ENCODE measurements at places on chromosomes 5 and 9.

DNA sequence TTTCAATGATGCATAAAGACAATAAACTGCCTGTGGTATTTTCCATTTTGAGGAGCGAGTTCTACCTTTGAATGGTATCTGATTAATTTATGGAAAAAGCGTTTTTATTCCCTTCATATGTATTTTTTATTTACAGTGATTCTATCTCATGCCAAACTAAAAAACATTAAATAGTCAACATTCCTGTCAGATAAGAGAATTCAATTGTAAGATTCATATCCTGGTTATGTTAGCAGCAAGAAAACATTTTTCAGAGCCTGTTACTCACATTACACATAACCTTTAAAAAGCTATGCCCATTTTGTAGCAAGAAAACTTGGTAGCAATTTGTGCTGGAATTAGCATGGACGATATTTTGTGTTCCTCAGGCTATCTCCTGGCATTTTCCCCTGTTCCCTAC is 55.1 kb upstream of the PRLR start:
- no peak for DNase-seq

GRCh38 chr5:134246771-134247427 is 21.0 kb upstream of the PPP2CA start:
- no peak for DNase-seq

GRCh38 chr5:57243286-57244137 is 69.7 kb downstream of the GPBP1 start:
- DNase-seq = no peak

GRCh38 chr5:113759505-113759904 is 246.0 kb downstream of the YTHDC2 start:
- DNase-seq = no peak

DNA sequence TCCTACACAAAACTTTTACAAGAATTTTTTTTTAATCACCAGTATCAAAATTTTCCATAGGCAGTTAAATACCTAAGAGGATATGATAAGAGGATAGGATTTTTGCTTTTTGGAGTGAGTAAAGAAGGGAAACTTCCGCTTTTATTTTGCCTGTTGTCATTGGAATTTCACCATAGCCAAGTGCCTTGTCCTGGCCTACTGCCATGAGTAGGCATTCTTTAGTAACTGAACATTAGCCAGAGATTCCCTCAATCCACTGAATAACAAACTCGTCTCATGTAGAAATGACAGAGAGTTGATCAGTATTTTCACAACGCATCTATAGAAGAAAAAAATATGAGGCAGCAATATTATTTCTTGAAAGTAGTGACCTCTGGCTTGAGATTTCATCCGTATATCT is 289.6 kb upstream of the ADAMTSL1 start:
- no peak for DNase-seq

DNA sequence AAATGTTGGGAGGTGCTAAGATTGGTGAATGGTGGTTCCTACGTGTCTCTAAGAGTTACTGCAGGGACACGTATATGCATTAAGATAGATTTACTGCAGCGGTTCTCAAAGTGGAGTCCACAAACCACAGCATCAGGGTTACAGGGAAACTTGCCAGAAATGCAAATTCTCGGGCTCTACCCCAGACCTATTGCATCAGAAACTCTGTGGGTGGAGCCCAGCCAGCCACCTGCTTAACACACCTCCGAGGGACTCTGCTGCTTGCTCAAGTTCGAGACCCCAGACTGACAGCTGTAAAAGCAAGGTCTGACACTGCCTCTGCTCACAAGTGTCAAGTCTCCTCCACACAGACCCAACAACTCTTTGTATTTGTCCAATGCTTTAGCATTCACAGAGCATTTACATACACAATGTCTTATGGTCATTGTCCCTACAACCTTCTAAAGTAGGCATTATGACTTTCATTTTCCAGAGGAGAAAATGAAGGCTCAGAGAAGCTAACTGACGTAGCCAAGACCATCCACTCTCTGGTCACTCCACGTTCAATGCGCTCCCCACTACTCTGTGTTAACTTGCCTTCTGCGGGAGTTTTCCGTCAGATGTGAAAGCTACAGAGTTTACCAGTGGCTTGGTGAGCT is 48.8 kb downstream of the HSD17B3 start:
- DNase-seq = no peak

GRCh38 chr5:65736011-65736410 is 14.0 kb downstream of the NLN start:
- DNase-seq = no peak

DNA sequence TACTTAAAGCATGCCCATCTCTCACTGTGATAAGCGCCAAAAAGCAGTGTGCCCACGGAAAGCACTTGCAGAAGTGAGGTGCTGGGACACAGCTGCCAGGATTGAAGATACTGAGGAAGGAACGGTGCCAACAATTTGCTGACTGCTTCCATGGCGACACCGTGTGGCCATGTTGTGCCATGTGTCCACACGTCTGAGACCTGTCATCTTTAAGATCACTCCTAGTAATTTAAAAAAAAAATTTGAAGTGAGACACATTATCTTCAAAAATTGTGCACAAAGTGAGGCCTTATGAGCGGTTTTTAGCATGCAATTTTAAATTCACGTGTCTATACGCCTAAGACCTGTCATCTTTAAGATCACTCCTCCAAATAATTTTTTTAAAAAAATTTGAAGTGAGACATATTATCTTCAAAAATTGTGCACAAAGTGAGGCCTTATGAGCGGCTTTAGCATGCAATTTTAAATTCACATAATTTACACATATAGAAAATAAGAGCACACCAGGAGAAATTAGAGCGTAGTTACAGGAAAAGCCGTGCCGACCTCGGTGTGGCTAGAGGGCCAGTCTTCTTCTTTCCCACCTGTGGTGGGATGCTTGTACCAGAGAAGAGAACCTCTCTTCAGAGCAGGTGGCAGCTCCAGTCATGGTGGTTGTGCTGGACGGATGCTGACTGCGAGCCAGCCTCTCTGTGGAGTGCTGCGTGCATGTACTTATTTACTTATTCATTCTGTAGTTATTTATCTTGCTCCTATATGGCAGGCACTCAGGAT is 21.4 kb upstream of the FLT4 start:
- DNase-seq = no peak

DNA sequence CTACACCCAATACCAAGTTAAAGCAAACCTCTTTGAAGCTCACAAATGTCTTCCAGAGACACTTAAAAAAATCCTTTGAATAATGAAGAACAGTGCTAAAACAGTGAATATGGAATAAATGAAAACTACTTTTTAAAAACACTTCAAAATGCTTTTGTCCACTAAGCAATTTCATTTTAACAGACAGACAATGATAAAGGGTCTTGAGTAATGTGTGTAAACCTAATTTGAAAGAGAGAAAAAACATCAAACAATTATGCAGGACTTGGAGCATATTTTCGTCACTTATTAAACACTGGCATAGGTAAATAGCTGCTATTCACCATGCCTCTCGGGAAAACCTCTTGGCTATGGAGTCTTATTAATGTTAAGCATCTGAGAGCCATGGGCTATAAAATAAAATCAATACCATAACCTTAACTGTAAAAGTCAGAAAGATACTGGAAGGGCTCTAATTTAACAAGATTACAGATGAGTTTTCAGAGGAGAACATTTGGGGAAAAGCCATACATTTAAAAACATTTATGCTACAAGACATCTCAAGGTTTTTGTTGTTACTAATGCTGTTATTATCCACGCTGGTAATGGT is 177.8 kb downstream of the NFIB start:
- no peak for DNase-seq

DNA sequence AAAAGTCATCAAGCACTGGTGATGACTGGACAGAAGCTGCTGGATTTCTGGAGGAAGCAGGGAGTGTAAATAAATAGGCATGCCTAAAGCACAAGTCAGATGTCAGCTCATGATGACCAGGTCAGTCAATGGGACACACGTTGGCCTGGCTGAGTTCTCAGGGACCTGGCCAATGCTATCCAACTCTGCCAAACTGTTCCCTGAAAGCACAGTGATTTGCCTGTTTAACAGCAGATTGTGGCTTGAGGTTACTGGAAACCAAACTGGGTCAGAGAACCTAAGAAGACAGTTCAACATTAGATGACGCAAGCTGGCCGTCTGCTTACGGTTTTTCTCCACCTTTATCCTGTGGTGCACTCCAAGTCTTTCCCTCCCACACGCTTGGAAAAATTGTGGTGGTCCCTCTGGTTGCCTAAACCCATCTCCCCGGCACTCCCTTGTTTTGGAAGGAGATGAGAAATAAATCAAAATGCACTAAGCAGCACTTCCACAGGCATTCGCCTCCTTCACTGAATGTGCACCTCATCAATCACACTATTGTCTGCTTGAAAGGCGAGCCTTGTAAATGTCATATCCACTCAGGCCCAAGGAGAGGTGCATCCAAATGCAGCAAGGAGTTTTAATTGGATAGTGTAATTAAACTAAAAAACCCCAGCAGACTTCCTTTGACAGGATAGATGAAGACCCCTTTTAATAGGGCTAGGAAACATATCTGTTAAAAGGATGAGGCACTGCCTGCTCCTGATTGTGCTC is 199.4 kb downstream of the GAPVD1 start:
- no peak for DNase-seq

GRCh38 chr5:1378866-1379659 is 34.2 kb upstream of the CLPTM1L start:
- no peak for DNase-seq

GRCh38 chr5:67377631-67378030 is 181.0 kb upstream of the CD180 start:
- no peak for DNase-seq

DNA sequence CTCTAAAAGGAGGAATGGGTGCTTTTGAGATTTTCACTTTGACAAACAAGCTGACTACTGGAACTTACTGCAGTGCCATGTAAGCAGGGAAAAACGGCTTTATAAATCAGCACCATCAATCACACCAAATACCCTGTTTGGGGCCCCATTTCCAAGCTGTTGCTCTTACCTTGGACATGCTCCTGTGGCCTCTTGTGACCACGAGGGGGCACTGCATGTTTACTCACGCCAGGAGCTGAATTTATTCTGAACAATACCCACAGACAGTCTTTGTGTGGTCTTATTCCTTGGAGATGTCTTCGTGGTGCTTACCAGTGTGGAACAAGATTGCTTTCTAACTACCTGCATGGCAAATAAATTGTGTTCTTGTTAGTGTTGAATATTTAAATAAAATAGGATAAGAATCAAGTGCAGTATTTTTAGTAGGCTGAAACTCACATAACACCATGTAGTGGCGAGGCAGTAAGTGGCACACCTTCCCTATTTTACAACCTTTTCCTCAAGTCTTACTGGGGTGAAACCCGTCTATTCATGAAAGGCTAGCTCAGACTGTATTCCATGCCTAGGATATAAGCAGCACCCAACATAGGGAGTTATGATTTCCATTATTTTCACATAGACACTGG is 155.5 kb upstream of the NMUR2 start:
- no peak for DNase-seq

GRCh38 chr5:135655468-135655815 is 76.7 kb upstream of the CXCL14 start:
- DNase-seq = peak; percentile 90
